ENCODE measurements at places on chromosomes 4 and X. TPM values are rescaled to one million over a fixed set of nuclear protein-coding genes. Genes with fewer than 3 reads are reported as not detected.

Gene CT45A1
- not detected for total RNA-seq

Gene CCNG2
- total RNA-seq, result 3.5 TPM

Gene PRR32
- not detected for total RNA-seq

Gene LRRC66
- 0.14 TPM for total RNA-seq

Gene CENPE
- total RNA-seq, result 8.1 TPM

Gene DCAF12L2
- total RNA-seq, result 0.08 TPM

Gene PABPC5
- not detected for total RNA-seq

Gene PGRMC1
- total RNA-seq, result 144 TPM

Gene FGF5
- total RNA-seq, result 0.32 TPM

Gene AKAP4
- 0.10 TPM for total RNA-seq

Gene CBLL2
- total RNA-seq, result not detected

Gene TMPRSS11A
- not detected for total RNA-seq

Gene SSX4B
- total RNA-seq, result not detected

Gene FRMD7
- not detected for total RNA-seq

Gene FRMPD4
- total RNA-seq, result 0.12 TPM

Gene SSX2
- not detected for total RNA-seq

Gene TMEM31
- total RNA-seq, result not detected

Gene GLUD2
- total RNA-seq, result 2.5 TPM

Gene SLC6A14
- total RNA-seq, result not detected

Gene F9
- not detected for total RNA-seq

Gene ITM2A
- not detected for total RNA-seq

Gene WDR17
- 2.0 TPM for total RNA-seq

Gene ELK1
- 35.4 TPM for total RNA-seq

Gene IL15
- 15.4 TPM for total RNA-seq

Gene TMPRSS11F
- total RNA-seq, result not detected

Gene CXCL8
- total RNA-seq, result 10.4 TPM

Gene FNIP2
- total RNA-seq, result 6.4 TPM

Gene DUSP9
- total RNA-seq, result 1.0 TPM

Gene BEND4
- total RNA-seq, result not detected

Gene JADE3
- total RNA-seq, result 16.5 TPM

Gene ADH4
- not detected for total RNA-seq

Gene NAP1L2
- total RNA-seq, result 1.0 TPM

Gene ZNF630
- total RNA-seq, result 0.20 TPM

Gene TLL1
- total RNA-seq, result 0.22 TPM

Gene ADH6
- not detected for total RNA-seq

Gene NEUROG2
- total RNA-seq, result 0.06 TPM

Gene XAGE2
- not detected for total RNA-seq

Gene RAI2
- total RNA-seq, result 0.14 TPM

Gene MAGEC1
- total RNA-seq, result not detected

Gene SLITRK4
- not detected for total RNA-seq

Gene BEX1
- not detected for total RNA-seq
